ENCODE measurements at places on chromosomes 1 and 21. TPM values are rescaled to one million over a fixed set of nuclear protein-coding genes. Genes with fewer than 3 reads are reported as not detected.

Gene RIPPLY3
- total RNA-seq, result not detected

DNA sequence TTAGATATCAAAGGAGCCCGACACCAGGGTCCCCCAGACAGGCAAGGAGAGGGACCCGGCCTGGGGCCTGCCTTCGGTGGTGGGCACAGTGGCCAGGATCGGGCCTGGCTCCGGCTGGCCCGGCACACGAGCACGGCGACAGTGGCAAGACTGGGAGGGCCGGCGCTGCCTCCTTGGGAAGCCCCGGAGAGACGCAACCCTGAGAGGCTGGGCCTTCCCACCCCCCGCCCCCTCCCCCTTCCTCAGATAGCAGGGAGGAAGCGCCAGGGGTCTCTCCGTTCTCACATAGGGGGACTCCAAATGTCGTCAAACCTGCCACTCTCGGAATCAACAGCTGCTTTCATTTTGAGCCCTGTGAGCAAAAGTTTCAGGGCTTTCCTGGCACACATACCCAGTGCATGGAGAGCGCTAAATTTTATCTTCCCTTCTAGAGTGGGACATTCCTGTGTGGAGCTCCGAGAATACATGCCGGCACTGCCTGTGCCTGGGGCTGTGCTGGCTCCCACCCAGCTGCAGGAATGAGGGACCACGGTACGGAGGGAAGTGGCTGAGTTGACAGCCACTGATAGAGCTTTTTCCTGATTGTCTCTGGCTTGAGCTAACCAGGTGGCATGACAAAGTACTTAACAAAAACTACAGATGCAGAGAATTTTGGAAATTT, 62.4 kb downstream of the CD247 start:
- no peaks in the 10 kb centered on the region for H3K27me3 ChIP-seq
- H3K27ac ChIP-seq, result no peak overlapping the region
- no peaks in the 10 kb centered on the region for H3K36me3 ChIP-seq
- no peak for DNase-seq
- peak overlapping the region; percentile 80 for H3K4me3 ChIP-seq

GRCh38 chr1:90580176-90580575, 136.9 kb downstream of the BARHL2 start:
- no peak overlapping the region for H3K27ac ChIP-seq
- DNase-seq, result no peak
- H3K4me1 ChIP-seq, result no peaks in the 10 kb centered on the region
- H3K4me3 ChIP-seq, result no peak overlapping the region

Gene ESRRG
- total RNA-seq, result not detected

DNA sequence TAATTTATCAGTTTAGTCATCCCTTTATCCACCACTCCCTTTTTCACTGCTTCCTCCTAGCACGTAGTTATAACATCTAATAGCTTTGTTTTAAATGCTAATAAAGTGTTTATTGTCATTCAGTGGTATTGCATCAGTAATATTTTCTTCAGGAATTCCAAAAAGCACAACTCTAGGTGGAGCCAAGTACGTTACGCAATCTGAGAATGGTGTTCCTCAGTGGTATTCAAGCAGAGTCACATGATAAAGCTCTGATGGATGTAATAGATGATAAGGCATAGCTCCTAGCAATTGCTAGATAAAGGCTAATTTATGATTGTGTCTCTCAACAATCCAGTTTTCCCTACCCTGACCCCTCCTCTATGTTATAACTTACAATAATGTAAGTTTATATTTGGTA, 494.6 kb upstream of the ADGRL4 start:
- H3K4me3 ChIP-seq, result no peak overlapping the region
- H3K27ac ChIP-seq, result no peak overlapping the region
- no peak for DNase-seq
- H3K4me1 ChIP-seq, result no peaks in the 10 kb centered on the region

Gene GCSAML
- total RNA-seq, result not detected

Gene KISS1
- not detected for total RNA-seq

- no peaks in the 10 kb centered on the region for H3K36me3 ChIP-seq
- H3K4me3 ChIP-seq, result no peak overlapping the region
- no peaks in the 10 kb centered on the region for H3K27me3 ChIP-seq
- peak overlapping the region; percentile 27 for H3K27ac ChIP-seq
- DNase-seq, result no peak
These were observed 39.1 kb downstream of the UROD start for GRCh38 chr1:45051005-45051772.

DNA sequence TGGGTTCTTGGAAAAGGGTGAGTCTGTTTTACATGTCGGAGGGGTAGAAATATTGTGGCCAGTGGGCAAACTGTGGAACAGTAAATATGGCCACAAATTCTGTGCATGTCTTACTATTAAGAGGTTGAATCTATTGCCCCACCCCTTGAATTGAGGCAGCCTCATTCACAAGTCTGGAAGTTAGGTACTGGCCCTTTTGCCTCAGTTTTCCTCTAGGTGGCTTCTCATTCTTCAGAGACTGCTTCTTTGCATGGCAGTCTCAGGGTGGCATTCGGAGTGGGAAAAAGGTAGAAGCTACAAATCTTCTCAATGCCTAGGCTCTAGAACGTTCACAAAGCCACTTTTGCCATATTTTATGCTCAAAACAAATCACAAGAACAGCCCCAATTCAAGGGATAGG, 57.2 kb downstream of the SLC9C2 start:
- no peak overlapping the region for H3K4me3 ChIP-seq
- H3K27ac ChIP-seq, result no peak overlapping the region
- no peaks in the 10 kb centered on the region for H3K36me3 ChIP-seq
- no peaks in the 10 kb centered on the region for H3K4me1 ChIP-seq

GRCh38 chr1:116439701-116440100, 66.7 kb downstream of the ATP1A1 start:
- H3K4me3 ChIP-seq, result no peak overlapping the region
- H3K27ac ChIP-seq, result no peak overlapping the region
- no peak for DNase-seq
- H3K36me3 ChIP-seq, result no peaks in the 10 kb centered on the region

GRCh38 chr21:44929799-44930542, 9.3 kb upstream of the ITGB2 start:
- H3K36me3 ChIP-seq, result no peaks in the 10 kb centered on the region
- peaks cover 47% of the 10 kb centered on the region for H3K4me1 ChIP-seq
- peak overlapping the region; percentile 59 for H3K4me3 ChIP-seq
- H3K27ac ChIP-seq, result peak overlapping the region; percentile 75

Gene STYXL2
- 0.08 TPM for total RNA-seq

GRCh38 chr1:179950651-179951050, 4.0 kb upstream of the CEP350 start:
- H3K27ac ChIP-seq, result no peak overlapping the region
- H3K4me3 ChIP-seq, result no peak overlapping the region
- no peak for DNase-seq
- H3K36me3 ChIP-seq, result no peaks in the 10 kb centered on the region

GRCh38 chr1:20462397-20462796, 23.6 kb downstream of the CAMK2N1 start:
- no peaks in the 10 kb centered on the region for H3K27me3 ChIP-seq
- H3K4me3 ChIP-seq, result no peak overlapping the region
- H3K36me3 ChIP-seq, result no peaks in the 10 kb centered on the region
- H3K27ac ChIP-seq, result no peak overlapping the region
- no peaks in the 10 kb centered on the region for H3K4me1 ChIP-seq
- DNase-seq, result no peak

DNA sequence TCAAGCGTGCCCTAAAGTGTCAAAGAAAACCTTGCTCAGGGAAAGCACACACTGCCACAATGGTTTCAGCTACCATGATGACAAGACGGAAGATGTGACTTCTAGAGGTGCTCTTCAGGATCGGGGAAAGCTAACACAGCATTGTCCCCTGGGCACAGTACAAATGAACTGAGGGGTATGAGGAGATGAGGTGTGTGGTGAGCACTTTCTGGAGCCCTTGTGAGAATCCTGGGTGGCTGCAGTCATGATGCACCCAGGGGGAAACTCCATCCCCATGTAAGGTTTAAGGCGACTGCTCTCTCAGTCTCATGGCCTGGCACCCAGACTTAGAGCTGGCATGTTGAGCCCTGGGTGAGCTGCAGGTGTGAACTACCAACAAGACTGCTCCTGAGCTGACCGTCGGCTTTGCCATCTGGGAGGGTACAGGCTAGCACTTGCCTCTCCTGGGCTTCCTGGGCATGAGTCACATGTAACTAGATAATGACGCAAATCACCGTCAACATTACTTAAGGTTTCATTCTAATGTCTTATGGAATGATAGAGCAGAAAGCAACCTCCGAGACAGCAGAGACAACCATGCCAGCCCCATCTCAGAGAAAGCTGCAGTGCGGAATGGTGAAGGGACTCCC, 144.6 kb downstream of the CLIC6 start:
- H3K4me1 ChIP-seq, result peaks cover 5% of the 10 kb centered on the region
- no peak overlapping the region for H3K4me3 ChIP-seq
- no peaks in the 10 kb centered on the region for H3K27me3 ChIP-seq
- DNase-seq, result no peak

GRCh38 chr1:109167001-109167506, 46.7 kb upstream of the SARS1 start:
- H3K4me3 ChIP-seq, result no peak overlapping the region
- no peaks in the 10 kb centered on the region for H3K36me3 ChIP-seq
- H3K27me3 ChIP-seq, result no peaks in the 10 kb centered on the region
- DNase-seq, result peak; percentile 74

Gene KIAA1614
- total RNA-seq, result 0.24 TPM

DNA sequence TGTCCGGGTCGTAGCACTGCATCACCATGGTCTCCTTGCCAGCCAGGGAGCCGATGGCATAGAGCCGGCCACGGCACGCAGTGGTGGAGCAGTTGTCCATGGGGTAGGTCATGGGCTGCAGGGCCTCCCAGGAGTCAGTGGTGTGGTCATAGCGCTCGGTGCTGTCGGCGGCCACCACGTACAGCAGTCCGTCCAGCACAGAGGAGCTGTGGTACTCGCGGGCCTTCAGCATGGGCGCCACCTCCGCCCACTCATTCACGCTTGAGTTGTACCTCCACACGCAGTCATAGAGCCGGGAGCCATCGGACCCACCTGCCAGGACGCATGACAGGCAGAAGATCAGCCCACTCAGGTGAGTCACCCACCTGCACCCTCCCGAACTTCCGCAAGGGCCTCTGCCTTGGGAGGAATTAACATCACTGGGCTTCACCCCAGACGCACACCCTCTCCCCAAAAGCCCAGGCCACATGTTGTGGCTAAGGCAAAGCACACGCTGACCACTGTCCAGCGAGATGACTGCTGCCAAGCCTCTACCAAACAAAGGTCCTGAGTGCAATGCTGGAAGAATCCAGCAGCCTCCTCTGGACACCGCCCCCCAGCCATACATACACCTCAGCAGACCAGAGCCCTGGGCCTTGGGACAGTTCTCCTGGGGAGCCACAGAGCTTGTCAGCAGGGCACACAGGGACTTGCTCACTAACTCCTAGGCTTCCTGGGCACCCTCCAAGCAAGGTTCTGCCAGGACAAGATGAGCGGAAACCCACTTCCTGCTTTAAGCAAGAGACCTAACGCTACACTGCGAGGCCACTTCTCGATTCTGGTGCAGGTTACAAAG, 3.3 kb downstream of the KLHL21 start:
- peaks cover 7% of the 10 kb centered on the region for H3K36me3 ChIP-seq
- H3K27ac ChIP-seq, result peak overlapping the region; percentile 50
- no peaks in the 10 kb centered on the region for H3K27me3 ChIP-seq
- peak overlapping the region; percentile 67 for H3K4me3 ChIP-seq
- DNase-seq, result no peak
- H3K4me1 ChIP-seq, result peaks cover 13% of the 10 kb centered on the region

Gene ZNF678
- total RNA-seq, result 4.4 TPM

DNA sequence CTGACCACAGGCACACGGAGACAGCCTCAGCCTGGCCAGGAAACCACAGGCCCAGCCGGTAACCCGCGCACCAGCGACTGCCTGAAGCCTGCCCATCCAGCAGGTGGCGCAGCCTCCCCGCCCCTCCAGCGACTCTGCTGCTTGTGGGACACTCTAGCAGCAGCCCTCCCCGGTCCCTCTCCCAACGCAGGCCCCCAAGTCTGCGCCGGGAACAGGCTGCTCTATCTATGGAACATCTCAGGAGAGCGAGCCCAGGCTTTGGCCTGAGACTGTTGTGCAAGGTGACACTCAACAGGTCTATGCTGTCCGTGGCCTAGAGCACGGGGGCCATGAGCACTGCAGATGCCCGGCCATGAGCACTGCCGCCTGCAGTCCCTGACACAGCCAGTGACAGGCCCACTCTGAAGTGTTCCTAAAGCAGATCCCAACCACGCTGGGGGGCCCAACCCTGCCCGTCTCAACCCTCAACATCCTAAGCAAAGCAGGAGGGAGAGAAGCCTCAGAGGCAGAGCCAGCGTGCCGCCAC, 28.4 kb downstream of the WDR4 start:
- no peak for DNase-seq
- peaks cover 30% of the 10 kb centered on the region for H3K36me3 ChIP-seq
- no peak overlapping the region for H3K4me3 ChIP-seq

DNA sequence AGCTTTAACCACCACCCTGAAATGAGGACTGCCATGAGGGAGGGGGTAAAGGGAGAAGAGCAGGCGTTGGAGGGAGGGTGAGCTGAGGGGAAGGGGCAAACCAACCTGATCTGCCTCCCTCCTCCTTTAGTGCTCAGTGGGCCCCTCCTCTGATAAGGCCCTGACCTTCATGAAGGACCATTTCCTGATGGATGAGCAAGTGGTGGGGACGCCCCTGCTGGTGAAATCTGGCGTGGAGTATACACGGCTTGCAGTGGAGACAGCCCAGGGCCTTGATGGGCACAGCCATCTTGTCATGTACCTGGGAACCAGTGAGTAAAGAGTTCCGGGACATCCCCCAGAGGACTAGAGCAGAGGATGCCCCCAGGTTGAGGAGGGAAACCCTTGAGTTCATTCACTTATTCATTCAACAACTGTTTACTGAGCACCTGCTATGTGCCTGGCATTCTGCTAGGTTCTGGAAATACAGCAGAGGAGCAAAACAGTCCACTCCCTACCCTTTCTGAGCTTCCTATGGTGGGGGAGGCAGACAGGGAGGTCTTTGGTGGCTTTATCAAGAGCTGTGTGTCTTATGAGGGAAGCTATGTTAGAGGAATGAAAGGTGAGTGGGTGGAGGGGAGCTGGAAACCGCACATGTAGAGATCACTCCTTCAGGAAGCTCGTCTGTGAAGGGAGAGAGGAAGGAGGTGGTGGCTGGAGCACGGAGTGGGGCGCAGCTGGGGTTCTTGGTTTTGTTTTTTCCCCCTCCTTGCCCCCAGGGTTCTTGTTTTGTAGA, 19.5 kb downstream of the SEMA4A start:
- H3K27me3 ChIP-seq, result no peaks in the 10 kb centered on the region
- no peak overlapping the region for H3K4me3 ChIP-seq
- no peak for DNase-seq
- no peak overlapping the region for H3K27ac ChIP-seq
- H3K4me1 ChIP-seq, result no peaks in the 10 kb centered on the region

DNA sequence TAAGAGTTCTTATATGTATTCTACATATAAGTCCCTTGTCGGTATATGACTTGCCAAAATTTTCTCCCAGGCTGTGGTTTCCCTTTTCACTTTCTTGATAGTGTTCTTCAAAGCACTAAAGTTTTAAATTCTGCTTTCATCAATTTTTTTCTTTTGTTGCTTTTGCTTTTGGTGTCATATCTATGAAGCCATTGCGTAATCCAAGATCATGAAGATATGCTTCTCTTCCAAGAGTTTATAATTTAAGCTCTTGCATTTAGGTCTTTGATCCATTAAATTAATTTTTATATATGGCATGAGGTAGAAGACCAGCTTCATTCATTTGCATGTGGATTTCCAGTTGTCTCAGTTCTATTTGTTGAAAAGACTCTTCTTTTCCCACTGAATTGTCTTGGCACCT, 22.2 kb downstream of the DESI2 start:
- no peaks in the 10 kb centered on the region for H3K27me3 ChIP-seq
- no peaks in the 10 kb centered on the region for H3K4me1 ChIP-seq
- no peaks in the 10 kb centered on the region for H3K36me3 ChIP-seq
- no peak for DNase-seq
- H3K4me3 ChIP-seq, result no peak overlapping the region
- H3K27ac ChIP-seq, result no peak overlapping the region
